ENCODE measurements at places on chromosomes 13 and 19.
A peak's percentile ranks its signal among the peaks of the same experiment; 100 is the strongest.

GRCh38 chr19:52140032-52140710 lies 433 bp upstream of the ZNF616 start:
- peak; percentile 93 for DNase-seq

DNA sequence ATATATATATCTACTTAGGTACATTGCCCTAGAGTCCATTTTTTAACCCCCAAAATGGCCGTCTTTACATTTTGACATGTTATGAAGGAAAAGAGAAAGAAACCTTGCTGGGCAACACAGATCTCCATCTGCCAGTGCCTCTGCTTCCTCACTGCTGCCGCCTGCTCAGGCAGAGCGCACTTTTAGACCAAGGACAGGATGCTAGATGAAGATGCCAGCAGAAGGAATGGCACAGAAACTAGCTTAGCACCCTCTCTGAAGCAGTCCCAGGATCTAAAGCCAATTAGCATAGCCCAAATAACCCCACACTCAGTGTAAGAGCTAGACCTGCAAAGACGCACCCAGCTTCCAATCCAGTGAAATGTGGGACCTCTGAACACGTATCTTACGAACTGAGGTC lies 111.9 kb downstream of the RXFP2 start:
- DNase-seq = no peak

- no peak for DNase-seq
Measured at GRCh38 chr19:1045247-1045603, 5.3 kb downstream of the ABCA7 start.

DNA sequence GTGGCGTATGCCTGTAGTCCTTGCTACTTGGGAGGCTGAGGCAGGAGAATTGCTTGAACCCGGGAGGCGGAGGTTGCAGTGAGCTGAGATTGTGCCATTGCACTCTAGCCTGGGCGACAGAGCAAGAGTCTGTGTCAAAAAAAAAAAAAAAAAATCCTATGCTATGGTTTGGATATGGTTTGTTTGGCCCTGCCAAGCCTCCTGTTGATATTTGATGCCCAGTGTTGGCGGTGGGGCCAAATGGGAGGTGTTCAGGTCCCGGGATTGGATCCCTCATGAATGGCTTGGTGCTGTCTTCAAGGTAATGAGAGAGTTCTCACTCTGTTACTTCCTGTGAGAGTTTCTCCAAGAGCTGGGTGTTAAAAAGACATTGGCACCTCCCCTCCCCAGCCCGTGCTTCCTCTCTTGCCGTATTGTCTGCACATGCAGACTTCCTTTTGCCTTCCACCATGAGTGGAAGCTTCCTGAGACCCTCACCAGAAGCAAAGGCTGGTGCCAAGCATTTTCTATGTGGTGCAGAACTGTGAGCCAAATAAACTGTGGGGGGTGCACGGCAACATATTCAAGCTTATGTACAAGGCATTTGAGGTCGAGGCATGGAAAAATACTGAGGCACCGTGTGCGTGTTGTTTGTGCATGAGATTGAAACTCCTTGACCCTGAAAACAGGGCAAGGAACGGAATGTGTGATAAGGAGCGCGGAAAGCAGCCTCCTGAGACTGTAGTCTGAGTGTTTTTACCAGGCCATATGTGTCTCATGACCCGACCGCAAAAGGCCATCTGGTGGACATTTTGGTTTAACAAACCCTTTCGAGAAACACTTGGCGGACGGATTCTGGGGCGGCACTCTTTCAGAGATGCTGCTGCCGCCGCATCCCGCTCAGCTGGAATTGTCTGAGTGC lies 7.3 kb downstream of the SIGLEC9 start:
- peak; percentile 20 for DNase-seq

- no peak for DNase-seq
Measured at GRCh38 chr19:34226036-34226435, 28.3 kb upstream of the GARRE1 start.

GRCh38 chr19:47523473-47523872 lies 8.6 kb upstream of the NAPA start:
- no peak for DNase-seq

DNA sequence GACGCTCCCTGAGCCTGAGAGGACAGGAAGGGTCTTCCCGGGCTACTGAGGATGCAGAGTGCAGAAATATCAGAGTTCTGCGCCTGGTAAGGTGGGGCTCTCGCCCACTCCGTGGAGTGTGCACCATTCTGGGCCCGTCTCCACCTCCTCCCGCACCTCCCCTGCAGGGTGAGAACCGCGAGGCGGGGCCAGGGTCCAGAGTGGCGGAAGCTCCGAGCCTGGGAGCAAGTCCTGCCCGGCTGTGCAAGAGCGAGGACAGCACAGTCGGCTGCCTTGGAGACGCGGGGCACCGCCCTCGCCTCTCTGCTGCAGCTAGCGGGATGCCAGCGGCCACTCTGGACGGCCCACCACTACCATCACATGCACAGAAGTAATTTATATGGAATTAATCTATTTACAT lies 2304.4 kb downstream of the PCDH9 start:
- no peak for DNase-seq

- no peak for DNase-seq
Measured at GRCh38 chr13:42275506-42275905, 3.6 kb downstream of the AKAP11 start.

GRCh38 chr13:37769078-37769477 lies 100.5 kb downstream of the TRPC4 start:
- DNase-seq = no peak

DNA sequence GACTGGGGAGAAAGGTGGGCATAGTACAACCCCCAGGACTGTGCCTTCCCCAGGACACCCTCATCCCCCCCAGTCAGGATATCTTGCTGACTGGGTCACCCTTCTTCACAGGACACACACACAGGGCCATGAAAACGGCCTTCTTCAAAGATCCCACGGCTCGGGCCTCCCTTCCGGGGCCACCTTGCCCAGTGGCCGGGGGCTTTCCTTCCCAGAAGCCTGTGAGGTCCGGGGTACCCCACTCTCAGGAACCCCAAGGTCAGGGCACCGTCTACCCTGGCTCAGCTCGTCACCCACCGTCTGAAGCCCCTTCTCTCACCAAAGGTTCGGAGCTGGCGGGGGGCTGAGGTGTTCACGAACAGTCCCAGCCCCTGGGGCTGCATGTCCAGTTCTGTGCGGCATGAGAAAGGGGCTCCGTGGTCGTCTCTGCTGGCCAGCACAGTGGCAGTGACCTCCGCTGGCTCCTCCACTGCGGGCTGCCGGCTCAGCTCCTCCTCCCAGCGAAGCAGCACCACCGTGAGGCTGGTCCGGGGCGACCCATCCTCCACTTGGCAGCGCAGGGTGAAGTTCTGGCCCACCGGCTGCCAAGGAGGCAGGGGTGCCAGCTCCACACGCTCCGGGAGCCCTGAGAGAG lies 2.1 kb upstream of the RAVER1 start:
- no peak for DNase-seq

GRCh38 chr13:48221686-48222187 lies 11.3 kb upstream of the ITM2B start:
- no peak for DNase-seq

DNA sequence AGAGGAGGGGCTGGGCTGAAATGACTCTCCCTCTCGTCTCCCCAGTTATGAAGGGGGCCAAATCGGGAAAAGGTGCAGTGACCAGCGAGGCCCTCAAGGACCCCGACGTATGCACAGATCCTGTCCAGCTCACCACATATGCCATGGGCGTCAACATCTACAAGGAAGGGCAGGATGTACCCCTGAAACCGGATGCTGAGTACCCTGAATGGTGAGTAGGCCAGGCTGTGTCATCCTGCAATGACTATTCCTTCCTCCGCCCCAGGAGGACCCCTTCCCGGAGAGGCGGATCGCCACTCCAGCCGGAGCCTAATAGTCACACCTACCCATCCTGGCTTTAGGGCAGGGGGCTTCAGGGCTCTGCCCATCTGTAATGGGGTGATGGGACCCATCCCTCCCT lies 2.6 kb downstream of the MRPL54 start:
- DNase-seq = no peak

- no peak for DNase-seq
Measured at GRCh38 chr13:51678420-51678819, 94.2 kb downstream of the WDFY2 start.

All from stimulated activated CD8-positive, alpha-beta memory T cell treated with anti-CD3 and anti-CD28 coated beads, Interleukin-4, amount 100 ng/mL, for 4 hours (primary cell).